Fibroblast of skin of left quadriceps (primary cell): ENCODE measurements at places on chromosomes 16 and 17.

GRCh38 chr17:4130715-4131114 is 12.1 kb downstream of the ZZEF1 start:
- DNase-seq, result no peak

DNA sequence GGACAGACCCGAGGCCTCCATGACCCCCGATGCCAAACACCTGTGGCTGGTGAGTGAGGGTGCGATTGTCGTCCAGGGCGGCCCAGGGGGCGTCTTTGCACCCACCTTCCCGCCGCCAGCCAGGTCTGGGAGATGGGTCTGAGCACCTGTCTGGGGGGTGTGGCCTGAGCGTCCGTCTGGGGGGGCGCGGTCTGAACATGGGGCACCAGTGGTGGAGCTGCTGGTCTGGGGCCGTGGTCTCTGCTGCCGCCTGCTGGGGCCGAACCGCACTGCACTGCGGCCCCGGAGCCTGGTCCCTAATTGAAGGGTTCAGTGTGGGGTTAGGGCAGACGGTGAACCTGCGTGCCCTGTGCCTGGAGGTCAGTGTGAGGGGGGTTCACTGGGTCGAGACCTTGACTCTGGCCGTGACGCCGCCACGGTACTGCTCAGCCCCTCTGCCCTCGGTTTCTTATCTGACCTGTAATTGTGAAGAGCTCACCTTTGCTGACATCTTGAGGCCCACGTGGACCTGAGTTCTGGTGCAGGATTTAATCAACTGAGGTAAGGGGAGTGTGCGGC is 12.6 kb upstream of the TCF25 start:
- DNase-seq, result peak; percentile 8

DNA sequence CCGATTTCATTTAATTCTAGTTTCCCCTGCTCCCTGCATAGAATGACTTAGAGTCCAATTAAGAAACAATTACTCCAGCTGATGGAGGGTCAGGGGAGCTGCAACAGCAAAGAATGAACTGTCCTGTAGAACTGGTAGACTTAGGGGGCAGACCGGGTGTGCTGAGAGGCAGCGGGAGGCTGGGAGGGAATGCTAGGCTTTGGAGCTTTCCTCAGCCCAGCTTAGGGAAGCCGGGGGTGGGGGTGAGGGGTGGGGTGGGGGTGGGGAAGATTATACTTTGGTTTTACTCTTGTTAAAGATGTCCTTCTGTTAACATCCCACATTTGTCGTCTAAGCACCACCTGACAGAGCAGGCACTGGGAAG is 458.6 kb upstream of the ASIC2 start:
- DNase-seq, result no peak

GRCh38 chr16:29230671-29231096 is 175.8 kb downstream of the NPIPB11 start:
- DNase-seq, result no peak

GRCh38 chr17:68505951-68506350 is 6.3 kb upstream of the PRKAR1A start:
- DNase-seq, result no peak

DNA sequence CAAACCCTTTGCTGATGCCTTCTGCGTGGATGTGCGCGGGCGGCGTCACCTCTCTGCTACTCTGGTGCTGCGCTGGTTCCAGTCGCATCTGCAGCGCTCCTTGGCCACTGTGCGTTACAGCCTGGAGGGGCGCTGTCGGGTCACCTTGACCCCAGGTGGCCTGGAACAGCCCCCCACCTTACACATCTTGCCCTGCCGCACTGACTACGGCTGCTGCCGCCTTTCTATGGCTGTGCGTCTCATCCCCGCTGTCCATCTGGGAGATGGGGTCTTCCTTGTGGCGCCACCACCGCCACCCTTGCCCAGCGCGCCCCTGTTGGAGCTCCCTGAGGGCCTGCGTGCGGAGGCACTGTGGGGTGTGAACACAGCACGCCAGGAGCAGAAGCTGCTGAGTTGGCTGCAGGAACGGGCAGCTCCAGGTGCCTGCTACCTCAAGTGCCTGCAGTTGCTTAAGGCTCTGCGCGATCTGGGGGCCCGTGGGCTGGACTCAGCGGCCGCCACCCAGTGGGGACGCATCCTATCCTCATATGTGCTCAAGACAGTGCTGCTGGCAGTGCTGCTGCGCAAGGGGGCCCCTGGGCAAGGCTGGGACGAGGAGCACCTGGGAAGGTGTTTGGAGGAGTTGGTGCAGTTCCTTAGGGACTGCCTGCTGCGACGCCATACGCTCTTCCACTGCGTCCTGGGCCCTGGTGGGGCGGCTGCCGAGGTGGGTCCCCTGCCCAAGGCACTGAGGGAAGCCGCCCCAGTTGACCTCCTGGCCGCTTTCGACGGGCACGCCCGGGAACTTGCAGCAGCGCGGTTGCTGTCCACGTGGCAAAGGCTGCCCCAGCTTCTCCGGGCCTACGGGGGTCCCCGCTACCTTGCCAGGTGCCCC is 1.6 kb downstream of the ITPRIPL2 start:
- DNase-seq, result no peak

- peak; percentile 66 for DNase-seq
These were observed 155.7 kb downstream of the CMIP start for GRCh38 chr16:81600275-81600674.

DNA sequence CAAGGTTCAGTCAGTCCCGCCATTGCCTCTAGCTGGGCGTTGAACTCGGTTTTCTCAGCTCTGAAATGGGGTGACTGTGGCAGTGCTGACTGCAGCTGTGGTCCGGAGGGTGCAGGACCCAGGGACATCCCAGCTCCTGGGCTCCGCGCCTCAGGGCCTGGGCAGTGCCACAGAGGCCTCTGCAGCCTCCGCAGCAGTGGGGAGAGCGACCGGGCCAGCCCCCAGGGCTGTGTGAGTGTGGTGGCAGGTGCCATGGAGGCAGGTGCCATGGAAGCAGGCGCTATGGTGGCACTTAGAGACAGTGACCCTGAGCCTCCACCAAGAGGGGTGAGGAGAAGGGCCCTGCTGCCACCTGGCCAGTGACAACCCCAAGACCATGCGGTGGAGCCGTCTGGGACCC is 30.9 kb downstream of the ZNF469 start:
- no peak for DNase-seq

DNA sequence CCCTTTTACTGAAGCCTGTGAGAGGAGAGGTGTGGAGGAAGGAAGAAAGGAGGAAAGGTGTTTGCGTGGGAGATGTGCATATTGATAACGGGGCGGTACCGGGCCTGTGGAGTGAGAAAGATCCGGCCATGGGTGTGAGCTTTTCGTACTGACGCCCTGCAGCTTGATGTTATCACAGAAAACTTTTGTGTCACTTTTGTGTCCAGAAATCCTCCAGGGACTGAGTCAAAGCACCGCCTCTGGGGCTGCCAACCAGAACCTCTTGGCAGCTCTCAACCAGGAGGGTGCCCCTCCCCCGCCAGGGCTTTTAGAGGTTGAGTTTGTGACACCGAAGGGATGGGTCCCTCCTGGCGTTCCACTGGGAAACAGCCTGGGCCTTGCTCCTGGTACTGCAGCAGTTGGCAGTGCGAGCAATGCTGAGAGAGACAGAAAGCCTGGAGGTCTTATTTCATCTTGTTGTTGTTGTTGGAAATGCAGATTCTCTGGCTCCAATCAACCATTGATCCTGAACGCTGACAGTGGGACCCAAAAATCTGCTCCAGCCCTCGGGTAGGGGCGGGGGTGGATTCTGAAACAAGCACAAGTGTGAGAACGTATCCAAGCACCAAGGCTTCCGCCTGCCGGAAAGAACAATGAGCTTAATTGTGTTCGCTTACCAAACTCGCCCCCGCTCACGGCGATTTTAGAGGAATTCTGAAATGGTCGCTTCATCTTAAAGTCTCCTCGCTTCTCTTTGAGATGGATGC is 65.0 kb downstream of the CRISPLD2 start:
- no peak for DNase-seq

GRCh38 chr16:19291475-19291874 is 5.9 kb downstream of the CLEC19A start:
- DNase-seq, result no peak

DNA sequence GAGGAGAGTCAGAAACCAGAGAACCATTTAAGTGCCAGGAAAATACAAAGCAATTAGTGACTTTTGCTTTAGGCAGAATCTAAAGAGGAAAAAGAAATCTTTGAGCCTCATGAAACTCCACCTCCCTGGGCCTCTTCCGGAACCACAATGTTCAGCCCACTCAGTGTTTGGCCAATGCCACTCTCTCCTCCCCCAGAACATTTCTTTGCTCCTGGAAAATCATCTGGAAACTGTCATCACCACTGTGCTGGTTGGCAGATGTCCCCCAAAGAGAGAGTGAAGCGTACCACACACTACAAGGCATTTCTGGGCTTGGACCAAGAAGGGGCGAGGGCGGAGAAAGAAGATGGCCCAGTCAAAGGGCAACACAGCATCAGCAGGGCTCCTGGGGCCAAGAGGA is 7.1 kb upstream of the SOX9 start:
- no peak for DNase-seq

DNA sequence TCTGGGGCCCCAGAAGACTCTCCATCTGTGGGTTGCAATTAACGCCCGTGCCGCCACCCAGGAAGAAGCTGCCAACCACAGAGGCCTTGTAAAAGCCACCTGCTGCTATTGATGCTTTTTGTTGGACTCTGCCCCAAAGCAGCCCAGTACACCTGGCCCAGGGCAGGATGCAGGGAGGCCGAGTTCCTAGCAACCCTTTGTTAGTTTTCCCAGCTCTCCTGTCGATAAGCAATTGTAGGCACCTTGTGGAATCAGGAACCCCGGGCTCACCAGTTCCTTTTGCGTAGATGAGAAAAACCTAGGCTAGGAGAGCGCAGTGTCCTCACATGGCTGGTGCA is 103.3 kb downstream of the ABCC6 start:
- DNase-seq, result no peak

DNA sequence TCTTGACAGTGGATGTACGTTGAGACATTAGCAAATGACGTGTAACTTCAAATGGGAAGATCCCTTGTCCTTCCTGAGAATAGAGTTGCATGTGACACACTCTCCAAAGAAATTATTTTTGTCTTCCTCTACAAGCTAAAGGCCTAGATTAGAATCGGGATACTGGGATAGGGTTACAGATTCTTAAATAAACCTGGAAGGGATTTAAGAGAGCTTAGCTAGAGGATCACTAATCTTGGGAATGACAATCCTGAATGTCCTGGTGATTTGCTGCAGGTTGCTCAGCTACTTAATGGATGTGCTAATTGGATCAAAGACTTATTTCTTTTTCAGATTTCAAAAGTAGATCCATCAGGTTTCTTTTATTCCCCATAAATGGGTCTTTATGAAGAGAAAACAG is 101.9 kb downstream of the KCNJ2 start:
- no peak for DNase-seq

GRCh38 chr17:40841246-40841645 is 18.8 kb upstream of the KRT10 start:
- peak; percentile 43 for DNase-seq

- peak; percentile 38 for DNase-seq
These were observed 51.7 kb downstream of the PLXDC1 start for GRCh38 chr17:39099663-39100286.

DNA sequence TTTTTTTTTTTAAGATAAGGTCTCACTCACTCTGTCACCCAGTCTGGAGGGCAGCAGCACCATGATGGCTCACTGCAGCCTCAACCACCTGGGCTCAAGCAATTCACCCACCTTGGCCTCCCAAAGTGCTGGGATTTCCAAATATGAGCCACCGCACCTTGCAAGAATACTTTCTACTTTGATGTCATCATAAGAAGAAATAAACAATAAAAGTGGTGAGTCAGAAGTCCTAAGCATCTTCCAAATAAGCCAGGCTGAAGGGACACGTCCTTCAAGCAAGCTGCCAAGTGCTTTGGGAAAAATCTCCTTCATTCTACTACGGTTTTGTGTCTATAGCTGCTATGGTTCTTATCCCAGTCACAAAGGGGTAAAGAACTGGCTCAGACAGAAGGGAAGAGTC is 20.3 kb downstream of the HASPIN start:
- no peak for DNase-seq

DNA sequence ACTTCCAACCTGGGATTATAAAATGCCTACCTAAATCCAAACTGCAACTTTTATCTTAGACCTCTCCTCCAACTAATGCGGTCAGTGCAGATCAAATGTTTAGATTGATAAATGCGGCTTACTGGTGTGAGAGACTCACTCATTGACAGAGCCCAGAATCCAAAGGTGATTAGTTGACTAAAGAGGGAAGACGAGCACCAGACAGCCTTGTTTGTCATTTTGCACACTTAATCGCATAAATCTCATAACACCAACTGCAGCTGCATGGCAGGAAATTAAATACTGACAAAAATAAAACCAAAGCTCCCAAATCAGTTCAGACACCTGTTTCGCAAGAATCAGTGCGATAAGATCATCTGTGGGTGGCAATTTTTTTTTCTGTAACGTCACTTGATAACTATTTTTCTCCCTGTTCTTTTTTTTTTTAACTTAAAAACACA is 35.9 kb downstream of the NACA2 start:
- DNase-seq, result no peak

DNA sequence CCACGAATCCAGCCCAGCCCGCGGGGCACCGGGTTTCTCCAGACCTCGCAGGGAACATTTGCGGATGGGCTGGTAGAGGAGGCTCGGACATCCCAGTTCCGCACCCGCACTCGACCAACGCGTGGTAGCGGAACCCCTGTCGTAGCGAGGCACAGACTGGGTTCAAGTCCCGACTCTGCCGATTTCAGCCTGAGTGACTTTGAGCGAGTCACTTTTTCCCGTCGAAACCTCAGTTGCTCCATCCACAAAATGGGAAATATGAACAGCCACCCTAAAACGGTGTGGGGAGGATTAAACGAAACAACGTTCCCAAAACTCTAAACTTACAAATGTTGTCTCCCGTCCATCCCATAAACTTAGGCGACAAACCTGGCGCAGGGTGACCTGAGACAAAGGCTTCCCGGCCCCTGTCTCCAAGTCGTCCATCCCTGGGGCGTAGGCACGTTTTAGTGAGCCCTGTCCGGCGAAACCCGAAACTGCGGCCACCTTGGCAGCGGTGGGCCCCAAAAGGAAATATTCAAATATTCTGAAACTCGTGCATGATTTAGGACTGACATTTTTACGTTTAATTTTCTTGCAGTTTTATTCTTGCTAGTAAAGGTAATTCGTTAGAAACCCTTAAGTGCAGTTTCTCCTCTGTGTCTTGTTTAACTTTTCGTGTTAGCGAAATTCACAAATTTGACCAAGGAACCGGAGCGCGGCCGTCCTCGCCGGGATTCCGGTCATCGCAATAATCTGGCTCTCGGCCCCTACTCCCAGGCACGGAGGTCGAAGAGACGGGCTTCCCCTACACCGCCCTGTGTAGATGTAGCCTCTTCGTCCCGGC is 1.9 kb upstream of the MLLT6 start:
- DNase-seq, result no peak
